ENCODE measurements at places on chromosomes 1 and 21.
A peak's percentile ranks its signal among the peaks of the same experiment; 100 is the strongest.

- no peak for DNase-seq
Measured at GRCh38 chr1:86823821-86824500, 90.0 kb downstream of the SELENOF start.

DNA sequence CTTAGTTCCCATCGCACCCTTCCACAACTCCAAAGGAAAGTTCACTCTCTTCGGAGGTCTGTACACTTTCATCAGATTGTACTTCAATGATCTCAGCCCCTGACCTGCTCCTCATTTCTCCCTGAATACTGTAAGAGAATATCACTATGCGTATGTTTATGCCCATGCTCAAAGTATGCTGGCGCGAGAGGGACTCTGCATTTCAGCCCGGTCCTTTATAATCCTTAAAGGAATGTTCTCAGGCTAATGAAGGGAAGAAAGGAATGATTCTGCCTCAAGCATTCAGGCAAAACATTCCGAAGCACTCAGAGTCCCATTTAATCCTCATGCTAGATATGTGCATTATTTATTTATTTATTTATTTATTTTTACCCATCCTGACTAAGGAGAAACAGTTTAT lies 76.8 kb downstream of the PLD5 start:
- DNase-seq, result no peak

GRCh38 chr1:87791931-87792740 lies 463.5 kb downstream of the LMO4 start:
- DNase-seq, result no peak

DNA sequence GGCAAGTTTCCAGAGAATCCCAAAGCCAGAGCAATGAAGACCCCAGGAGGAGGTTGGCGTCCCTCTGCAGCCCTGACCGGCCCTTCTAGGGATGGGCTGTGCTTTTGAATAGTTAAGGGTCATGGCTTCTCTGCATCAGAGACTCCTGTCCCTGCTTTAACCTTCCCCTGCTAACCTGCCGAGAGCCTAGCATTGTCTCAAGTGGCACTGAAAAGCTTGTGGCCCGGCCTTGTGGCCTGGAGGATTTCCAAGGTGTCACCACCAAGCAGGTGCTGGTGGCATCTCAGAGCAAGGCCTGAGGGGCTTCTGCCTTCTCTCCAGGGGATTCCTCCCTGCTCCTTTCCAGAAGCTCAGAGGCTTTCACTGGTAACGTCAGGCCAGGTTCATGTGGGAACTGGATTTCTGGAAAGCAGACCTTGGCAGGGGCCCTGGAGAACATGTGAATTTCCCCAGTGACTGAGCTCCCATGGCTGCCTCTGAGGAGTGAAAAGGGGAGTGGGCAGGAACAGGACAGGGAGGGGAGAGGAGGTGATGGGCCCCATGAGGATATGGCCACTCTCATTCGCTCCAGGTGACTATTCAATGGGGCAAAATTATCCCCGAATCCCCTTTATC lies 409.9 kb downstream of the PTPRU start:
- no peak for DNase-seq

- DNase-seq, result no peak
Measured at GRCh38 chr1:119766374-119766794, 2.3 kb downstream of the HMGCS2 start.

DNA sequence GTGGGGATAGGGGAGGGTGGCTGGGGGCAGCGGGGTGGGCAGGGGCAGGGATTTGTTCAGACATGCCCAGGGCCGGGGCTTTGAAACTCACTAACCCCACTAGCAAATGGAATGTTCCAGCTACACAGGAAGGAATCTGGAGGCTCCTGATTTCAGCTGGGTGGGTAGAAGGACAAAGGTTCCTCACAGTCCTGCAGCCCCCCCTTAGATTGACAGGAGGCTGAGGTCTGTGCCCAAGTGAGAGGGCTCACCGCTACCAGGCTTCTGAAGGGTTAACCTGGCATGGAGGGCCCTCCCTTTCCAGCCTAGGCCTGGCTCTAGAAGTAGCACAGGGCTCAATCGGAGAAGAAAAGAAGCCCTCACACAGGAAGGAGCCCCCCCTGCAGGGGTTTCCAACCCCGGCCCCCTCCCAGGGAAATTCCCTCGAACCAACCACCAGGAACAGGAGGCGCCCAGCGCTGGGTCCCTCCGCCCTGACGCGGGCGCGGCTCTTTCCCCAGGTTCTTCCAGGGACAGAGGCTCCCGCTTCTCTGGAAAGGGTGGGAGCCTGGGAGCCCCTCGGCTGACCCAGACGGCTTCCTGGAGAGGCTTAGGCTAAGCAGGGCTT lies 3.3 kb downstream of the EPHA2 start:
- no peak for DNase-seq

GRCh38 chr1:22611530-22611947 lies 24.9 kb upstream of the C1QA start:
- DNase-seq, result peak; percentile 41

DNA sequence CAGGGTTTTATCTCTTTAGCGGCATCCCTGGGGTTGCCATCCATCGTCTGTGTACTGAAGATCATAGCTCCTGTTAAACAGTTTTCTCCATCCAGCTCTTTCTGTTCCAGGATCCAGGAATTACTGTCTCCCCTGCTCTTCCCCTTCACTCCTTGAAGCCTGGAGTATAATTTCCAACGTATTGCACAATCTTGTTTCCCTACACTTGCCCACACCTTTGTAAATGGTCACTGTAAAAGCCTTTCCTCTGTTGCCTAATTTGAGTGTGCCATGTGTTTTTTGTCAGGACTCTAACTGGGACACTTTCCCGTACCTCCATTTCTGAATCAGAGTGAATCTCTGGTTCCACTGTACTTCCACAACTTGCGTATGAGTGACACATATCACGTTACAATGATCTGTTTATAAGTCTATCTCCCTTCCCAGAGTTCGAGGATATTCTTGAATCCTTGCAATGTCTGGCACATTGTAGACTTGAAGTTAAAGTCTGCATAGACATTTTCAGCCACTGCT lies 199.6 kb upstream of the SNX7 start:
- no peak for DNase-seq

DNA sequence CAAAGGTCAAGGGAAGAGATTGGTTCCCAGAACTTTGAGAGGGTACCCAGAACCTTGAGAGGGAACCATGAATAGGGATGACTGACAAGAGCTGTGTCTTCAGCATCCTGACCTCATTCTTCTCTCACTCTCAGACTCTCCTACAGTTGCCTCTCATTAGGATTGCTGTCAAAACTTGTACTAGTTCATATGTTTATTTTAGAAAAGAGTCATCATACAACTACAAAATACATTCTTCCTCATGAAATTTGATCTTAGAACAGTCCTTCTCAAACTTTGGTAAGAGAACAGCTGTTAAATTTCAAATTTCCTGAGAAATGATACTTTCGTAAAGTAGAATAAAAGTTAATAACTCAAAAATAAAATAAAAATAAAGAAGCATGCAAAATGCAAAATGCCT lies 161.4 kb upstream of the ZRANB2 start:
- DNase-seq, result no peak

DNA sequence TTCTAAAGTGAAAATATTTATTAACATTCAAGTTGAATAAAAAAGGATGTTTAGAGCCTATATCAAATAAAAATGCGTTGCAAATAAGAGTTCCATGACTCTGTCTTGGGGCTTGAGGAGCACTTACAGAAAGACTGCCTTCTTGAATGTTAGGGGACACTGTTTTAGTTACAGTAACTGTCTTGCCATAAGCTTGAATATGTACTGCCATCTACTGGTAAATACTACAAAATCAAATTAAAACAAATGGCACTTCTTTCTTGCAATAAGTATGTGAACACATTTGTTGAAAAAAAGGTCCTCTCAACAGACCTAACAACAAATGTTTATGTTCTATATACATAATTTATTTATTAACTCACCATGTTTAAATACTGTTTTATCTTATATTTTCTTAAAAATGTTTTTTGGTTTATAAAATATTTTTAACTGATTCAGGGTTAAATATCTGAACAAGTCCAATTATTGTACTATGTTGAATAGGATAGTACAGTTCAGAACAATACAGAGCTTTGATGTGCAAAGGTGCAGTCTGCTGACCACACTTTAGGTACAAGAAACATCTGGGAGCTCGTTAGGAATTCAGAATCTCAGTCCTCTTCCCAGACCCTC lies 199.5 kb downstream of the LRRIQ3 start:
- peak; percentile 43 for DNase-seq

GRCh38 chr1:16677552-16678431 lies 11.0 kb upstream of the RNU1-3 start:
- DNase-seq, result peak; percentile 35

DNA sequence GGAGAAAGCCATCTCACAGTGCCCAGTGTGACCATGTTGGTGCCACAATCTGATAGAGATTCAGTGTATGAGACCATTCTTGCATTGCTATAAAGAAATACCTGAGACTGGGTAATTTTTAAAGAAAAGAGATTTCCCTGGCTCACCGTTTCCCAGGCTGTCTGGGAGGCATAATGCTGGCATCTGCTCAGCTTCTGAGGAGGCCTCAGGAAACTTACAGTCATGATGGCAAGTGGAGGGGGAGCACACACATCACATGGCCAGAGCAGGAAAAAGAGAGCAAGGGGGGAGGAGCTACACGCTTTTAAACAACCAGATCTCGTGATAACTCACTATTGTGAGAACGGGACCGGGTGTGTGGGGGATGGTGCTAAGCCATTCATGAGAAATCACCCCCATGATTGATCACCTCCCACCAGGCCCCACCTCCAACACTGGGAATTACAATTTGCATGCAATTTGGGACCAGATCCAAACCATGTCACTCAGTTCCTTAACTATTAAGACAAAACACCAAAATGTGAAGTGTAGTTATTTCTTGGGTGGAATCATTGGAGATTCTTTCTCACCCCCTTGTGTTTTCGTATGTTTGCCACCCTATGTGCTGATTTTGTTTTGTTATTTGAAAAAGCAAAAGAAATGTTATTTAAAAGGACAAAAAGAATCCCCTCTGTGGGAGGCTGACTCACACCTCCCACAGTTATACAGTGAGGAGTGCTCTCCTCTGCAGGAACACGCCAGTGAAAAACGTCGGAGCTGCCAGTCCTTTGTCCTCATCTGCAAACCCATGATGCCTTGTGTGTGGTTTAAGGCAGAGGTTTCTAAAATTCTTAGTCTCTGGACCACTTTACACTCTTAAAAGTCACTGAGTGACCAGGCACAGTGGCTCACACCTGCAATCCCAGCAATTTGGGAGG lies 46.9 kb upstream of the IFNLR1 start:
- no peak for DNase-seq

- no peak for DNase-seq
Measured at GRCh38 chr1:55211863-55212262, 3.3 kb downstream of the USP24 start.

GRCh38 chr1:201020040-201020591 lies 3.4 kb downstream of the KIF21B start:
- DNase-seq, result no peak

GRCh38 chr1:150777544-150777943 lies 12.0 kb upstream of the CTSS start:
- no peak for DNase-seq

- DNase-seq, result peak; percentile 67
Measured at GRCh38 chr1:100353988-100354387, 1.7 kb downstream of the CDC14A start.

GRCh38 chr1:57281324-57281723 lies 142.5 kb downstream of the DAB1 start:
- DNase-seq, result no peak

DNA sequence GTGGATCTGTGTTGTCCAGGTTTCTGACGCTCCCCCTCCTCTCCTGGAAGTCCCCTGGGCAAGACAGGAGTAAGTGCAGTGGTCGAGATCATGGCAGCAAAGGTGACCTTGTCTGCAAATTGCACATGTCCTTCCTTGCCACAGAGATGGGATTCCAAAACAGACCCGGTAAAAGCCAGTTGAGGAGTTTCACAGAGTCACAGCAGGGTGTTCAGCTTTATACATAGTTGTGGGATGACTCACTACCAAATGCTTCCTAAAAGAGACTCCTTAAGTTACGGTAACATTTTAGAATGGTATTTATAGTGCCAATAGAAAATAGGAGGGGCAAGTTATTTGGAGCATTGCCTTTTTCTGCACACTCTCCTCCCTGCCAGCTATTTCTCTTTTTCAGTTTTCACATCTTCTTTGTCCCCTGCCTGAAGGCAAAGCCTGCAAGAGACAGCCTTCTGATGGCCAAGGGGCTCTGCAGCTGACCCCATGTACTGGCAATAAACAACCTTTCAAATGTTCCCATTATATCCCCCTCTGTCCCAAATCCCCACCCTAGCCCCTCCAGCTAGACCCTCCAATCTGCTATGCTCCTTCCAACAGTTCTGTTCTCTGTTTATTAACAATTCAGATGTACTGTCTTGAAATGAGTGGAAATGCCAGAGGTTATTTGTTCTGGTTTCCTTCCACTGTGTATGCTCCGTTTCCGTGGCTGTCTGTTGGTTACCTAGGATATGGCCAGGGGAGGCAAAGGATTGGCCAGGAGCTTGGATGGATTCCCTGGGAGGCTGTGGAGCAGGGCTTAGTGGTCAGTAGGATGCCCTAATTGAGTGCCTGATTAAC lies 115.0 kb downstream of the TGFB2 start:
- peak; percentile 92 for DNase-seq

DNA sequence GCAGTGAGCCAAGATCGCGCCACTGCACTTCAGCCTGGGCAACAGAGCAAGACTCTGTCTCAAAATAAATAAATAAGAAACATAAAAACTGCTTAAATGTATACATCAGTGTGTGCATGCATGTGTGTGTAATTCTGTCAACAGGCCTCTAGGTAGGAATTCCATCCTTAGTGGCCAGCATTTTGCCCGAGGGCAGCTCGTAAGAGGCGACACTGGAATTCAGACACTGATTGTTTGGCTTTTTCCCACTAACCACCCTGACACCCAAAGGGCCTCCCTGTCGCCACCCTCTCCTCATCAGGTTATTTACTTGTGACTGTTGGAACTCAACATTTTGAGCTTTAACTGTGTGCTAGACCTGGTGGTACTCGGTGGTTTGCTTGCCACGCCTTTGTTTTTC lies 64.0 kb upstream of the KIF1B start:
- DNase-seq, result no peak

- DNase-seq, result no peak
Measured at GRCh38 chr1:198651650-198652400, 13.0 kb downstream of the PTPRC start.

DNA sequence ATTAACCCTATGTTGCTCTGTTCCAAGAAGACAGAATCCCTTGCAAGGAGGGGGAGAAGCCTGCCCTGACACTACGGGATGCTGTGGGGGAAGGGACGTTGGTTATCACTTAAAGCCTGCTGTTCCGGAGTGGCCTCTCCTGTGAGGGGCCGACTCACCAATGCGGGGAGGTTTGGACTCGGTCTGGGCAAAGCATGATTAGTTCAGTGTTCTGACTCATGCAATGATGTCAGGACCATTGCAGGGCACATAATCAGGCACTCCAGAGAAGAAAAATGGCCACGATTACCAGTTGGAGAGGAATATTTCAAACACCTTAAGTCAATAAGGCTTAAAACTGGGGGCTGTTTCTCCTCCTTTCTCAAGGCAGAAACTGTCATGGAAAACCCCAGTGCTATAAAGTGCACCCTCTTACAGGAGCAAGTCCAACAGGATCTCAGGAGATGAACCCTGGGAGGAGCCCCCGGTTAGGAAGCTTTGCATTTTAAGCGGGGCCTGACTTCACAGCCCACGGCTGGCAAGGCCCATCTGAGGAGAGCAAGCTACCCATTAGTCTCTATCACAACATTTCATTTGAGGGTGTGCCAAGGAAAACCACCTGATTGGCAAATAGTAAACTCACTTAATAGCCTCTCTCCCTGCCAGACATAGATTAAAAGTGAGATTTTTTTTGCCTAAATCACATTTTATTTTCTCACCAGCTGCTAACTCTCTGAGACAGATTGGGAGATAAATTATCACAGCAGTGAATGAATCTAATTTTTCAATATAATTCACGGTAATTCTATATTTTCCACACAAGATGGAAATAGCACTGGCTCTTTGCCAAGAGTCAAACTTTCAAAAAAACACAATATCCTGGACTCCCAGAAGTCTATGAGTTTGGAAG lies 202.5 kb downstream of the C1orf94 start:
- peak; percentile 10 for DNase-seq
